ENCODE measurements at places on chromosomes 12 and 14.

- DNase-seq = no peak
These were observed 3.3 kb upstream of the CRIP2 start for GRCh38 chr14:105471297-105471821.

DNA sequence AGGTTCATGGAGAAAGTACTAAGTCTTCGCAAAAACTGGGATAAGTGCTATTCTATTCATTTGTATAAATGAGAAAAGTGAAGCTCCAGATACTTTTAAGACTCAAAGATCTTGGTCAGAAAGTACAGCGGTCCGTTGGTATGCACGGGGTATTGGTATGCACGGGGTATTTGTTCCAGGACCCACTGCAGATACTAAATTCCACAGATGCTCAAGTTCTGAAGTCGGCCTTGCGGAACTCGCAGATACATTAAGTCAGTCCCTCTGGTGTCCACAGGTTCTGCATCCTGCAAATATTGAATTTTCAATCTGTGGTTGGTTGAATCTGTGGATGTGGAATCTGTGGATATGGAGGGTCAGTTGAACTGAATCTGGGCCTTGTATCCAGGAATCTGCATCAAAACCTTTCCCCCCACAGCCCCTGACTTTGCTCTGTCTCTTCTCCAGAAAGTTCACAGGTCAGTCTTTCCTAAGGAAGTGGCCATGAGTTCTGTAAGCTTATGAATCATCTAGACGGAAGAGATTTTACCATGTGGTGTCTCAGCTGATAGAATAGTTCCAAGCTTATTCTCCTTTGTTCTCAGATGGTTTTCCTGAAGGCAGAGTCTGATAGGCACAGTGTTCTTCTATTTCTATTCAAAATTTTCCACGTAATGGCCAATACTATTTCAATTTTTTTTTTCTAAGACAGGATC, 274.7 kb downstream of the NEDD1 start:
- DNase-seq = no peak

DNA sequence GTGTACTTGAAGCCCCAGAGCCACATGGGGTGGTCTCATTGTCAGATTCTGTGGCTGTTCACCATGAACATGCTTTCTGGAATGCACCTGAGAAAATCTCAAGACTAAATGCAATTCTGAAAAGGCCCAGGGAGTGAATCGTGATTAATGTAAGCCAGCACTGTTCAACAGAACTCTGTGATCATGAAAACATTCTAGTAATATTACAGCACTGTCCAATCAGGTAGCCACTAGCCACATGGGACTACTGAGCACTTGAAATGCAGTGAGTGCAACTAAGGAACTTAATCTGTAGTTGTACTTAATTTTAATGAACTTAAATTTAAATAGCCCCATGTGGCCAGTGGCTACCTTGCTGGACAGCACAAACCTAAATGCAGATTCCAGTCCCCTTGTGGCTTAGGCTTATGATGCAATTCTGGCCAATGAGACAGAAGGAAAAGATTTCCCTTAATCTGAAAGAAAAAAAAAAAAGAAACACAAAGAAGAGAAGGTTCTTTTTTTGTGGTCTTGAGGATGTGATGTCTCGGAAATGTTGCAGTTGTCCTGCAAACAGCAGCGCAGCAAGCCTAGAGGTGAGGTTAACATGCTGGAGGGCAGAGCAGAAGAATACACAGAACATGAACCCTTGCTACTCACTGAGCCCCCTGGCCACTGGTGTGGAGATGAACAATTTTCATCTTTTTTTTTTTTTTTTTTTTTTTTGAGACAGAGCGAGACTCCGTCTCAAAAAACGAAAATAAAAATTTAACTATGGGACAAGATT, 48.2 kb downstream of the SPPL3 start:
- no peak for DNase-seq

GRCh38 chr14:76432827-76433752, 57.2 kb downstream of the ESRRB start:
- DNase-seq = no peak

DNA sequence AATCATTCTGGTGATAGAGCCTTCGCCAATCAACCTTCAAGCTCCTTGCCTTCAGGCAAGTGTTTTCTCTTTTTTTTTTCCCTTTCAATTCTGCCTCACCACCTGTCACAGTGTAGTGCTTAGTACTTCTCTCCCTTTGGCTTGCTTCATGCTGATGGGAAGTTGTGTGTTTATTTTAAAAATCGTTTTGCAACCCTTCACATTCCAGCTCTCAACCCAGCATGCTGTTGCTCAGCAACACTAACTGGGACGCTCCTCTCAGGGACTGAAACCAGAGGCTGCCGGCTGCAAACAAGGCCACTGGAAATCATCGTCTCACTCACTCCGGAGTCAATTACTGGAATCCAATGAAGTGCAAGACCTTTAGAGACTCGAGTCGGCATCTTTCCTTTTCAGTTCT, 342.7 kb downstream of the PRKD1 start:
- DNase-seq = no peak

DNA sequence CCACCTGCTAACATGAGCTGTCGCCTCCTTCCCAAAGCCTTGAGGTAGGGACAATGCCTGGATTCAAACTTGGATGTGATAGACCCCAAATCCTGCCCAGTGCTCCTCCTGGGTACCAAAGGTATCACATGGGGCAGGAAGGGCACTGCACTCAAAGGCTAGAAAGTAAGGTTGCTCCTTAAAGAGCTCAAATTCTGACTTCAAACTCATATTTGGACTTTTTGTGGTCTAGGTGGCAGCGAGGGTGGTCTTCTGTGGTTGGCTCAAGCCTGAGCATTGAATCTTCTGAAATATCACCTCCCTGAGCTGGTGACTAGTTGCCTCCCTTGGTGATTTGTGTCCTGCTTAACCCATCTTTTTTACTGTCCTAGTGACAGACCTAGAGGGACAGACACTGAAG, 8.3 kb upstream of the RNASE4 start:
- DNase-seq = no peak

GRCh38 chr14:75064205-75064567, 362 bp upstream of the ACYP1 start:
- no peak for DNase-seq

DNA sequence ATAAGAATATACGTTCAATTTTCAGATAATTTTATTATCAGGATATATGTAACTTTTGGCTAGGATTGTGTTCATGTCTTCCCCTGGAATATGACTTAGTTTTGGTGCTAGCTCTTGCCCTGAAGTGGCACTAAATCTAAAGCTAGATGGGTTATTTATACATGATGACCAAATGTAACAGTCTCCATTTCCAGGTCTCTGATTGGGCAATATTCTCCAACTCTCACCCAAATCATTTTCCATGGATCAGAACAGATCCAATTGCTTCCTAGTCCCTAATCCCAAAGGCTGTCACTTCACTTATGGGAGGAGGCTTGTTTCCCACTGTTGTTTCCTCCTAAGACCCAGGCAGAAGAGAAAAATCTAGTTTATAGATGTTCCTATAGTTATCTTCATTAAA, 274.6 kb upstream of the SLC16A7 start:
- DNase-seq = no peak
